ENCODE measurements at places on chromosomes 6 and 20. TPM values are rescaled to one million over a fixed set of nuclear protein-coding genes. Genes with fewer than 3 reads are reported as not detected.

RSPH9 gene
- total RNA-seq = not detected

NELFE gene
- 57.5 TPM for total RNA-seq

CDKN1A gene
- 290 TPM for total RNA-seq

POPDC3 gene
- total RNA-seq = 7.3 TPM

SLC22A7 gene
- total RNA-seq = not detected

TP53INP2 gene
- total RNA-seq = 7.2 TPM

HLA-DRA gene
- not detected for total RNA-seq

SGK1 gene
- total RNA-seq = 15.7 TPM

C4A gene
- total RNA-seq = 65.0 TPM

TRERF1 gene
- 3.6 TPM for total RNA-seq

RNF39 gene
- total RNA-seq = not detected

TRIM15 gene
- not detected for total RNA-seq

ZBTB46 gene
- 6.2 TPM for total RNA-seq

REM1 gene
- 1.2 TPM for total RNA-seq

NAA20 gene
- 47.1 TPM for total RNA-seq

DDX43 gene
- 2.3 TPM for total RNA-seq

E2F1 gene
- total RNA-seq = 1.3 TPM

GSTA3 gene
- total RNA-seq = not detected

NFYA gene
- 8.5 TPM for total RNA-seq

GHRH gene
- not detected for total RNA-seq

INSM1 gene
- total RNA-seq = not detected

MLN gene
- not detected for total RNA-seq

GPX5 gene
- not detected for total RNA-seq

COL11A2 gene
- total RNA-seq = 0.05 TPM

ANKRD66 gene
- total RNA-seq = not detected

Measured in cardiac ventricle fibroblast (primary cell).